NCI-H2029 treated with DMSO at 0.1 percent for 48 hours (cell line): ENCODE measurements at places on chromosomes 5 and 9.
A peak's percentile ranks its signal among the peaks of the same experiment; 100 is the strongest.

- DNase-seq, result no peak
Measured at GRCh38 chr5:151742870-151743294, 15.5 kb downstream of the ATOX1 start.

GRCh38 chr9:110180511-110181434, 27.2 kb downstream of the C9orf152 start:
- no peak for DNase-seq

- DNase-seq, result no peak
Measured at GRCh38 chr5:111010783-111011182, 60.7 kb upstream of the TSLP start.

DNA sequence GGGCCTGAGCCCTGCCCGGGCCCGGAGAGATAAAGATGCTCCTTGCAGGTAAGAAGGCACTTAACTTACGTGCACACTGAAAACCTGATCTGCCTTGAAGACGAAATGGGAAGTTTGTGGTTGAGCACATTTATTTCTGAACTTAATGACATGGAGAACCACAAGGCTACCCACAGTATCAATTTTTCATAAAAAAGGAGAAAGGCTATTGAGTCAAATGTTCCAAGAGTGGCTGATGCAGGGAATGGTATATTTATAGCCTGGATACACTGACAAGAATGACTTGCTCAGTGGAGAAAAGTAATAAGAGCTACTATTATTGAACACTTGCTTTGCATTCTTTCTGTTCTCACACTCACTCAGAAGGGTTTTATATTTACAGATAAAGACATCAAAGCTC, 419.3 kb downstream of the ACTL7B start:
- no peak for DNase-seq

- DNase-seq, result no peak
Measured at GRCh38 chr5:154386952-154387629, 58.7 kb upstream of the SAP30L start.

DNA sequence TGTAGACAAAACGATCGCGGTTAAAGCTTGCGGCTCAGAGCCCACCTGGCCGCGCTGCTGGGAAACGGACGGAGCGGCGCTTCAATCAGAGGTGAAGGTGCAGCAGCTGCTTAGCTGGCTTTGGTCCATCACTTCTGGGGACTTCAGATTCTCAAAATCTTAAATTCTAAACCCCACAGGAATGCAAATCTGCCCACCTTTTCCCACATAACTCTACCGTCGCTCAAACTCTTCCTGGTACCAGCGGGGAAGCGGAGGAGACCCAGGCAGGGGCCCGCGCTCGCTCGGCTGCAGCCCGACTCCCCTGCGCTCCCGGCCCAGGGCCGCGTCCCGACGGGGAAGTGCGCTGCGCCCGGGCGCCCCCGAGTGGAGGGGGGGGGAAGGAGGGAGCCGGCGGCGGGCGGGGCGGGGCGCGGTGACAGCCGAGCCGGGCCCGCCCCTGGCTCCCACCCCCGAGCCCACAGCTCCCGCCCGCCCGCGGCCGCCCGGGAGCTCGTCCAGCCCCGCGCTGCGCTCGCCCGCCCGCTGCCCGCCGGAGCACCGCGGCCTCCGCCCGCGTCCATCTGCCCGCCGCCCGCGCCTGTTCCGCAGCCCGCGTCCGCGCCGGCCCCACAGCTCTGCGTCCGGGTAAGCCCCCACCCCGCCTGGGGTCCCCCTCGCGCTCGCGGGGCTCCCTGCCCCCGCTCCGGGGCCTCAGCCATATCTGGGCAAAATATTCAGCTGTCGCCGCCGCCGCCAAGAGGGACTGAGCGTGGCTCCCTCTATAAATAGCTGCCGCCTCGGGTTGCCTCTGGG, at the start of gene TMOD1:
TMOD1 (plus strand) TSS at position 490 of the 795 bp plus-strand sequence. CDS start 22,523 bp downstream, outside the sequence.
- DNase-seq, result peak; percentile 37

DNA sequence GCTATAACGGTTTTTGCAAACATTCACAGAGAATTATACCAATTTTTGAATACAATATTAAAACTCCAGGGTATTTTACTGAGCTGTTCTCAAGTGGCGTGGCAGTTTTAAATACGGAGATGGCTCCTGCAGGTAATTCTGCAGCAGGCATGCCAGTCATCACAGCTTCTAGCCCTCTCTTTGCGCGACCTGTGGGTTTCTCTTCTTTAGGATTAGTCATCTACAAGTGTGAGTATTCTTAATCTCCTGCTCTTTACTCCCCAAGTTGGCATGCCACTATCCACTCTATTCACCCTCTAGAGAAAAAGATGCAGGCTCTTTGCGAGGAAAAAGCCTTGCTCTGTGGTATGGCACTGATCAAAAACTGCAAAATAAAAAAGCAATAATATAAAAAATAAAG, 43.9 kb downstream of the ANKRD31 start:
- DNase-seq, result no peak

DNA sequence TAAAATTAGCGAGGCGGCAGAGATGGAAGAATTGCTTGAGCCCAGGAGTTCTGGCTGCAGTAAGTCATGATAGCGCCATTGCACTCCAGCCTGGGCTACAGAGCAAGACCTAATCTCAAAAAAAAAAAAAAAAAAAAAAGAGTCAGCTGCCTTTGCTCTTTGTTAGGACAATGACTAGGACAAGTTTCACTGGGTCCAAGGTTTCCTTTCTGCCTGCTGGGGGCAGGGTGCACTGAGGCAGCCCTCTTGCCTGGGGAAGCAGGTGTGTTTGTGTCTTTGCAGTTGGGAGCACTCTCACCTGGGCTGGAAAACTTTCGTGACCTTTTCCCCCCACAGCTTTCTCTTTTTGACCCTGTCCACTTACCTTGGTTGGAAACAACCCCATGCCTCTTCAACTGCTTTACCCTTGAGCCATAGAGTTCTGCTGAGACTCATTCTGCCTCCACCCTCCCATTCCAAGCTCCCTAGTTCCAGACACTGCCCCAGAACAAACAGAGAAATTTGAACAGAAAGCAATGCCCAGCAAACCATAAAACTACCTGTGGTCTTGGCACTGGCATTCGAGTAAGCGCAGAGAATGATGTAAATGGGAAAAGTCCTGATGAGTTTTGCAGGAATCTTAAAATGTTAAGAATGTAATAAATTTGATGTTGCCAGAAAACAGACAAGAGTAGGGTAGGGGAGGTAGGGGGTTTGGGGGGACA, 17.0 kb upstream of the MYO10 start:
- DNase-seq, result no peak

DNA sequence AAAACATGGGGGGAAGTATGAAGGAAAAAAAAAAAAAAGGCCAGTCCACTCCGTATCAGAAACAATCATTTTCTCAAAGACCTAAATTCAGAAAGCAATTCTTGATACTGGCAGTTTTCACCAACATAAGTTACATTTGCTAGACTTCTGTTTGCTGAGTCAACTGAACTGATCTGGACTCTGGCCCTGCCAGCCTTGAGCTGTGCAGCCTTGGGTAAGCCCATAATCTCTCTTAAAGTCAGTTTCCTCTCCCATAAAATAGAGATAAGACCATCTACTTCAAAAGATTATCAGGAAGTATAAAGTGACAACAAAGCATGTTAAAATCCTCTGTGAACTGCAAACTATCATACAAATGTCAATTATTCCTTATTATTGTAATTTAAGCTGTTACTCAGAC, 106.8 kb downstream of the MAPKAP1 start:
- DNase-seq, result no peak

DNA sequence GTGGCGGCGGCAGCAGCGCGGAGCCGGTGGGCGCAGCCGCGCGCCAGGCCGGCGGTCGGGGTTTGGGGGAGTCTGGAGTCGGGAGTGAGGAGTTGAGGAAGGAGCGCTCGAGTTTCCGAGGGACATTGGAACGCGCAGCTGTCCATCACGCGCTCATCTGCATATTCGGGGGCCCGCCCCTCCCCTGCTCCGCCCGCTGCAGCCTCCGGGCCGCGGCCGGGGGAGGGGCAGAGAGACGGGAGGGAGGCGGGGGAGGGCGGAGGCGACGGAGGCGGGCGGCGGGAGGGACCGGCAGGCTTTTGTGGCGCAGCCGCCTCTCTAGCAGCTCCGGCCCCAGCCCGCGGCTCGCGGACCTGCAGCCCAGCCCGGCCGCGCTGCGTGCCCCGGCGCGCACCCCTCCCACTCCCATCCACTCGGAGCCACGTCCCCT, at the start of gene IRX2:
IRX2 (minus strand) TSS at position 86 of the 430 bp plus-strand sequence. CDS start 264 bp downstream, outside the sequence.
- DNase-seq, result peak; percentile 87

DNA sequence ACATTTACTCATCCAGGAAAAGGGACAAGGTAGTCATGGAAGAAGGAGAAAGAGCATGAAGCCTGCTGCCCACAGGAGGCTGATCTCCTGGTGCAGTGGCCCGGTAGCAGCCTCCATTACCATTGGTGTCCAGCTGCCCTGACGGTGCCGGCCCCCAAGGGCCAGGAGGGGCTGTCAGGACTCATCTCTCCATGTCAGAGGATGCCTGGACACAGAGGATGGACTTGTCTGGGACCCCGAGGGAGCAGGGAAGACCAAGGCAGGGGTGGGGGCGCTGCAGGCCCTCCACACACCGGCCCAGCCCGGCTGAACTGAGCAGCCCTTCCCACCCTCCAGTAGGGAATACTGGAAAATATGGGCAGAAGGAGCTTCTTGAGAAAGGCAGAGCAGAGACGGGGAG, 52.2 kb downstream of the IRX2 start:
- no peak for DNase-seq

DNA sequence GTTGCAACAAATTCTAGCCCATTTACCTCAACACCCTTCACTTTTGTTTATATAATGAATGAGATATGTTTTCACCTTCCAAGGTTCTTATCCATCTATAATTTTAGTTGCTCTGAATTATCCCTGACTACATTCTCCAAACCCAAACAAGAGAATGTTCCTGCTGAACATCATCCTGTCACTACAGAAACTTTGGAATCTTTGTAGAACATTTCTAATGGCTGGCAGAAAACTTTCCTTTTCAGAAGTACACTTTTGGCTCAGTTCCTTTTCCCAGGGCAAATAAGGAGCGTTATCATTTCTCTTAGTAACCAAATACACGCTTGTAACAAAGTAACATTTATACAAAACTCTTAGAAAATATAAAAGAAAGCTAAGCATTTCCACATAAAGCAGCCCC, 860.6 kb upstream of the SEMA6A start:
- no peak for DNase-seq

DNA sequence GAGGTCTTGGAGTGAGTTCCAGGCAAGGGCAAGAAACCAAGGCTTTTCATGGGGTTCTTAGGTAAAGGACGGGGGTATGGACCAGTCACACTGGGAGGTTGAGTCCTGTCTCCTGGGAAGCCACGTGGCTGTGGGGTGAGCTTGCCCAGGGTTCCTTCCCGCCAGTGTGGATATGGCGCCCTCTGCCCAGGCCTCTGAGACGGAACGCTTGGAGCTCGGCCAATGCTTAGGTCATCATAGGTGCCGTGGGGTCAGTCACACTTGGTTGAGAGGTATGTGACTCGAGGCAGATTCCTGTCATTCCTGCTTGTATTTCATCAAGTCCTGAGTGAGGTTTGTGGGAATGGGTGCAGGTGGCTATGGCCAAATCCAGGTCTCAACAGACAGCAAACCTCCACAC, 46.2 kb downstream of the TENT4A start:
- no peak for DNase-seq

- DNase-seq, result no peak
Measured at GRCh38 chr9:73597039-73597438, 445.4 kb downstream of the ANXA1 start.

DNA sequence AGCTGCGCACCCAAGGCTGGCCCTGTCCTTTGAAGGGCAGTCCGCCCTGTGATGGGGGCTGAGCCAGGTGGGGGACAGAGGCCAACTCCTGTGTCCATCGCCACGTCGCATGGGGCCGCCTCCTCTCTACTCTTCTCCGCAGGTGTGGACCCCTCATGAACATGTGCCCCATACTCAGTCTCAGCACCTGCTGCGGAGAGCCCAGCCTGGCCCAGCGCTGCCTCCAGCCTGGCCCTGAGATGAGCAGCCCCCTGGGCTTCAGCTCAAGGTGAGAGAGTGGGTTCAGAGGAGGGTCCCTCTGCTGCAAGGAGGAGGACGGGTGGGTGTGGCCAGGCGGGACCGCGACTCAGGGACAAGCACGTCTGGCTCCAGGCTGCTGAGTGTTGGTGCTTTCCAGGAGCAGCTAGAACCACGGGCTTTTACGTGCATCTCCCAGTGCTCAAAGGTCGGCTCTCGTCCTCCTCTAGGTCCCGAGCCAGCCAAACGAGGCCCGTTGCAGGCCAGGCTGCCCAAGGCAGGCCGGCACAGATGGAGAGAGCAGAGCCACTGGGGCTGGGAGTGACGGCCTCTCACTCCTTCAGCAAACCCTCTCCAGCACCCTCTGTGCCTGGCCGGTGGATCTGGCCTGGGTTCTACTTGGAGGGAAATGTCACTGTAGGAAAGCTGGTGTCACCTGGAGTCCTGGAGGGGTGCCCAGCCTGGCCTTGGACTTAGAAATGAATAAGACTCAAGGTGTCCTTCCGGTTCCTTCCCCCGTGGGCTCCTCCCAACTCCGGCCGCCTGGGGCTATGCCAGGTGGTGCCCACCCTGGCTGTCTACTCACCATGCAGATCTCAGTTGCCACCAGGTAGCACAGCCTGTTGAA, 48.9 kb upstream of the RNF130 start:
- no peak for DNase-seq

DNA sequence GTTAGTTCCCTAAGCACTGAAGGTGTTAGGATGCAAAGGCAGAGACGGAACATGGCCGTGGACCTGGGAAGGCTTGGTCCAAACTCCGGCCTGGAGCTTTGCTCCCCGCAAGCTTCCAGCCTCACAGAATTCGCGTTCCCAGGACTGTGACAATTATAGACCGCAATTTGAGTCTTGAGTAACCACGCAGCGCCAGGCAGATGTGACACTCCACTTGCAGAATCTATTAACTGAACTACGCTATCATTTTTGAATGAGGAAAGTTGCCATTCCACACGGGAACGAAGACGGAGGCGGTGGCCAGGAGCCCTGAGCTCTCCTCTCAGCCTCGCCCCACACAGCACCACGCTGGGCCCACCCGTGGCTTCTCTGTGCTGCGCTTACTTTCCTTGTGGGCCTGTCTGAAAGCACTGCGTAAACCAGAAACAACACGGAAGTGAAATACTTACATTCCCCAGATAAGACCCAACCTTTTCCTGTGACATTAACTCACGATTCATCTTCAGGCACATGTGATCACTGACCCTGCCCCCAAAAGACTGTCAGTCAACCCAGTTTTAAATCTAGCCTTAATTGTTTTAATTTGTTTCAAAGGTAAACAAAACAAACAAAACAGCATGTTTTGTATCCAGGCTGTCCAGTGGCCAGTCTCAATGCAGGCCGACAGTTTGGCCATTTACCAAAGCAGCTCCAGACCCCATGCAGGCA, 16.1 kb upstream of the COL5A1 start:
- no peak for DNase-seq

- DNase-seq, result no peak
Measured at GRCh38 chr5:172430354-172430753, 24.0 kb downstream of the SH3PXD2B start.

- DNase-seq, result peak; percentile 54
Measured at GRCh38 chr5:109410389-109411148, 795 bp upstream of the PJA2 start.

- no peak for DNase-seq
Measured at GRCh38 chr5:6328173-6328572, 50.2 kb downstream of the MED10 start.

GRCh38 chr9:128903871-128904620, 16.7 kb upstream of the PHYHD1 start:
- no peak for DNase-seq
